Astrocyte of the hippocampus (primary cell): ENCODE measurements at places on chromosomes 1 and 21.

DNA sequence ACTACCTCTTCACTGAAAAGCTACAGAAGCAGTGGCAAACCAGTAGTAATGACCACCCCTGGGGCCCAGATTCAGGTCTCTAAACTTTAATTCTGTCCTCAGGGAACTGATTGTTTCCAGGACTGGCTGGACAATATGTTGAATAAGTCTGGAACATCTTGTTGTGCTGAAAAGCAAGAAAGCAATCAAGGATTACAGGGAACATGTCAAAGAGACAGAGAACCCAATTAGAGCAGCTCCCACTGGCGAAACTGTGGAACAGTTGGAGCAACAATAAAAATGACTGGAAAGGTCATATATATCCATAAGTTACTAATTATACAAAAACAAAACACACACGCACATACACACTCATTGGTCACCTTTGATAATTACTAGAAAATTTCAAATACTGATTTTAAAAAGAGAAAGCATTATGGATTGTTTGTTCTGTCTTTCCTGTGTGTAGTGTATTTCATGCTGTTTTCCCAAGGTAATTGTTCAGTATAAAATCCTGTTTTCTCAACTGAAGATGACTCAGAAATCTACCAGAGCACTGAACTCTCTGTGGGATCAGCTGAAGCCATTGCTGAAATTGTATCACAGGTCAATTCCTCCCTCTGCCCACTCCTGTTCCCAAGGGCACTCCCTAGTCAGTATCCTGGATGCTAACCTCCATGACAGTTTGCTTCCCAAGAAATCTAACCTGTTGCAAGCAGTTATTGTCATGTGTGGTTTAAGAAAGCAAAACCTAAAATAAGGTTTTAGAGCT is 83.6 kb upstream of the RGS1 start:
- DNase-seq: no peak

DNA sequence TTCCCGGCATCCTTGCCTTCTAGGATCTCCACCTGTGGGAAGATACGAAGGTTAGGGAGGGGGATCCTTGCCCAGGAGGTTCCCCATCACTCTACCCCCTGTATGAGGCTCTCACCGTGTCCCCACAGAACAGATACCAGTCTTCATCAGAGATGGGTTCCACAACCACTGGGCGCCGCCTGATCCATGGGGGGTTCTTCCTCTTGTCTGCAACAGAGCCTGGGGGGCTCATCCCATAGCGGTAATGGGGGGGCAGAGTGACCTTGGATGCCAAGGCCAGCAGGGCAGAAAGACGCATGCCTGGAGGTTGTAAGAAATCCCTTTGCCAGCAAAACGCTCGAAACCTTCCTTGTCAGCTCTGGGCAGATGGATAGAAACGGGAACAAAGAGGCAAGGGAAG is 2.5 kb downstream of the MRPL24 start:
- DNase-seq: no peak

- DNase-seq: no peak
Measured at GRCh38 chr1:240134596-240134995, 42.9 kb downstream of the FMN2 start.

GRCh38 chr21:25911730-25912401 is 177.1 kb downstream of the GABPA start:
- no peak for DNase-seq

- DNase-seq: no peak
Measured at GRCh38 chr1:181185461-181185860, 97.0 kb downstream of the IER5 start.
